Foreskin melanocyte (primary cell): ENCODE measurements at places on chromosomes 2 and 18.
A peak's percentile ranks its signal among the peaks of the same experiment; 100 is the strongest.

- DNase-seq, result no peak
These were observed 100.5 kb upstream of the MEIS1 start for GRCh38 chr2:66334237-66335029.

DNA sequence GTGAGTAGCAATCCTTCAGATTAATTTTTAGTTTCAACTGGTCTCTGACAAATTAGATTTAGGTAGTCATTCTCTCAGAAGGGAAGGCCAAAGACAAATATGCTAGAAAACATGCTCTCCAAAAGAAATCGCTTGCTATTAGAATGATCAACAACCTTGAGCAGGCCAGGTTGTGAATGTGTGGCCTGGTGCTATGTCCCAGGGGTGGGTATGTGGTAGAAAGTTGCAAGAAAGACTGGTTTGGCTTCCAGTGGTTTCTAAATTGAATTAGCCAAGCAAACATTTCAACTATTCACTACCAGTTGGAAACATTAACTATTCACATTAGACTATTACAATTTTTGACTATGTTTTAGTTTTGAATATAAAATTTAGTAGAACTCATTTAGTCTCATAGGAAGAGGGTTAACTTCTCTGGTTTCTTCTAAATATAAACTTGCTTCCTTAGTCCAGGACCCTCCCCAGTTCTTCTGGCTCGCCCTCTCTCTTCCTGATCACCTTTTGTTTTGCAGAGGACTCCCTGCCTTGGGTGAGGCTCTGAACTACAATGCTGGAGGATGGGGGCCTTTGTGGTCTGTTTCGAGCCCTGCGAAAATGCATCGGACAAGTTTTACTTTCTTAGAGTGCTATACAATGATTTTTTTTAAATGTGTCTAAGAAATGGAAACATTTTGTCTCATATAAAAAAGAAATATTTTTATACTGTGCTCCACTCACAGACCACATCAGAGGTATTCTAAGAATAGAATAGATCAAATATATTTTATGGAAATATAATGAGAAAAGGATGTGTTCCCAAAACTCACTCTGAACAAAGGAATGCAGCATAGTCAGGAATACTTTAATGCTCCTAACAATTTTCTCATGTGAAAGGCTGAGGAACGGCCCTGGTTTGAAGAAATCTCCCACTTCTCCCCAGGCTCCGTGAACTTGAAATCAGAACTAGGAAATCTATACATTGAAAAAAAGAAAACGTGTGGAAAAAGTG, 375.0 kb upstream of the ZEB2 start:
- DNase-seq, result no peak

- no peak for DNase-seq
These were observed 102.3 kb upstream of the NEUROD1 start for GRCh38 chr2:181782660-181783059.

DNA sequence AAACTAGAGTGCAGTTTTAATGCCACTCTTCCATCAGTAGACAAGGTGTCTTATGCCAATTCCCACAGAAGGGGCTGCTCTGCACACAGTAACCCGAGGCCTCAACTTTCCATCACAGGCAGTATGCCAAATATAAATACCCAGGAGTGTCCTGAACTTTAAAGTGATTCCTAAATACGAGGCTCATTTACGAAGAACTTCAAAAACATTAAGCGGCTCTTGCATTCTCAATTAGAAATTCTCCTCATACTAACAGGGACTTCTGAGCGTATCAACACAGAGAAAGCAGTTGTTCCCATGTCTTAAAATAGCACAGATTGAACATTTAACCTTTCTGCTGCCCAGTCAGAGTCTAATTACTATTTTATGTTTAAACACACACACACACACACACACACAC, 638.6 kb downstream of the ERBB4 start:
- peak; percentile 57 for DNase-seq

- no peak for DNase-seq
These were observed 244.3 kb downstream of the BABAM2 start for GRCh38 chr2:28134857-28135256.

- DNase-seq, result no peak
These were observed 3.8 kb downstream of the BOK start for GRCh38 chr2:241562269-241562891.

DNA sequence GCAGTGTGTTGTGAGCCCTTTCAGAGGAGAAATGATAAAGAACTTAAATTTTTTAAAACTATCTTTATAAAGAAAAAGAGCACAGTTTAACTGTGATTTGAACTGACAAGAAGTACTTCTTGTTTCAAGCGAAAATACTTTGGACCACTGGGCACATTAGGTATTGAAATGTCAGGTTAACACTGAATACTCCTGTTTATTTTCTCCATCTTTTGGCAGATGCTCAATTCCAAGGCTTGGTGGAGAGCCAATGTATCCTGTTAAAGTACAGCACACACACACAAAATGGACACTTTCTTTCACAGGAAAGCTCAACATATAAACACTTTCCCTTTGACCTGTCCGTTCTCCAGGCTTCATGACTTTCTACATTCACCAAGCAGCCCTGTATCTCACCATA, 32.6 kb upstream of the SP3 start:
- DNase-seq, result no peak

- peak; percentile 43 for DNase-seq
These were observed 81.5 kb downstream of the PRPF40A start for GRCh38 chr2:152635635-152636298.

GRCh38 chr18:41872206-41872605, 82.8 kb upstream of the PIK3C3 start:
- DNase-seq, result no peak

- DNase-seq, result peak; percentile 88
These were observed 10.2 kb downstream of the PROKR1 start for GRCh38 chr2:68653538-68653982.

DNA sequence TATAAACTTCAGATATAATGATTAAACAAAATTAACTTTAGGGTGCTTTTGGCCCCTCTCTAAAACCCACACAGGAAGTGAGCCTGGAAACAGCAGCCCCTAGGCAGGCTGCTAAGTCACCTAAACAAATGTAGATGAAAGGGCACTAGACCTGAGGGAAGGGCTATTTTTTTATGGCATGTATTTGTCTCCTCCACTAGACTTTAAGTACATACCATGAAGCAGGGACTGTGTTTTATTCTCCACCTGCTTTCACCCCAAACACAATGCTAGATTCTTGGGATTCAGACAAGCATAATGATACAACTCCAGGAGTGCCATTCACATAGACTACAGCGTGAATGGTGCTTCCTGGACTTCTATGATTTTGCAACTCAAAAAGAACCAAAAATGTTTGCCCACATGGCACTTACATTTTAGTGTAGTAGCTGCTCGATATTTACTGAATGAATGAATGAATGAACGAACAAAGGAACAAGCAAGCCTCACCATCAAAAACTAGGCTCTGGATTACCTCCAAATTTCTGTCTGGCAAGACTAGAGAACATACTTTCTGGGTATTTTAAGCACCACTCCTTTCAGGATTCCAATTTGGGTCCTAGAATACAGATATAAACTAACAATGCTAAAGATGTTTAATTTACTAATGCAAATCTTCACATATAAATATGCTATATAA, 10.1 kb downstream of the ATAD2B start:
- DNase-seq, result no peak

DNA sequence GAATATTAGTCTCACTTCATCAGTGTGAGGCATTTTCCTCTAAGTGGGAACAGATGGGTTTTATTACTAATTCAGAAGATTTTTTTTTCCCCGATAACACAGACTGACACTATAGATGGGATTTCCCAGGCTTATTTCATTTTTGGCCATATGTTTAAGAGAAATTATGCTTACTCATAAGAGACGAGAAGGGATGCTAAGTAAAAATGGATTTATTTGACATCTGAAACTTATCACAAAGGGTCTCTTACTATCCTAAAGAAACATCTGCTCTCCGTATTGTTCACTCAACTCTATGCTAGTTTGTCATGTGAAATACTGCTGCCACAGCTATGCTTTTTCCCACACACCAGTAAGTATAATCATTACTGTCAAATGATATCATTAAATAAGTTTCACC, 1476.3 kb downstream of the LRP1B start:
- no peak for DNase-seq

DNA sequence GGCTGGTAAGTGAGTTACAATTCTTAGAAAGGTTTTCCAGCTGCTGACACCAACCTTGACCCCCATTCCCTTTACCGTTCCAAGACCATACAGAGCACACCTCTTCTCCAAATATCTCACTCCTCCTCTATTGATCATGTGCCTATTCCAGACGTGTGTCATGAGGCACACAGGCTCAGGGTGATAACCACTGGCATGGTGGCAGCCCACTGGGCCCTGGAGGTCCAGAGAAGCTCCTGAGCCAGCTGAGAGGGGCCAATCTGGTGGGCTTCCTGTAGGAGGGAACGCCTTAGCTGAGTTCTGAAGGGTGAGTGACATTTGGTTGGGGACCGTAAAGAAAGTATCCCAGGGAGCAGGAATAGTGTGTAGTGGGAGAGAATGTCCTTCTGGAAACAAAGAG, 28.3 kb downstream of the ZAP70 start:
- no peak for DNase-seq

DNA sequence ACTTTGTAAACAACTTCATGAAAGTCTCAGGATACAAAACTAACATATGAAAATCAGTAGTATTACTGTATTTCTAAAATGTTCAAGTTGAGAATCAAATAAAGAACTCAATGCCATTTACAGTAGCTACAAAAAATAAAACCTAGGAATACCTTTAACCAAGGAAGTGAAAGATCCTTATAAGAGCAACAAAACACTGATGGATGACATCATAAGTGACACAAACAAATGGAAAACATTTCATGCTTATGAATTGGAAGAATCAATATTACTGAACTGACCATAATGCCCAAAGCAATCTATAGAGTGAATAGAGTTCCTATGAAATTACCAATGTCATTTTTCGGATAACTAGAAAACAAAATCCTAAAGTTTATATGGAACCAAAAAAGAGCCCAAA, 1038.1 kb downstream of the SUCLG1 start:
- DNase-seq, result no peak

GRCh38 chr2:213232649-213233437, 51.4 kb upstream of the SPAG16 start:
- peak; percentile 17 for DNase-seq

GRCh38 chr2:17171446-17172049, 346.7 kb downstream of the RAD51AP2 start:
- DNase-seq, result peak; percentile 32

DNA sequence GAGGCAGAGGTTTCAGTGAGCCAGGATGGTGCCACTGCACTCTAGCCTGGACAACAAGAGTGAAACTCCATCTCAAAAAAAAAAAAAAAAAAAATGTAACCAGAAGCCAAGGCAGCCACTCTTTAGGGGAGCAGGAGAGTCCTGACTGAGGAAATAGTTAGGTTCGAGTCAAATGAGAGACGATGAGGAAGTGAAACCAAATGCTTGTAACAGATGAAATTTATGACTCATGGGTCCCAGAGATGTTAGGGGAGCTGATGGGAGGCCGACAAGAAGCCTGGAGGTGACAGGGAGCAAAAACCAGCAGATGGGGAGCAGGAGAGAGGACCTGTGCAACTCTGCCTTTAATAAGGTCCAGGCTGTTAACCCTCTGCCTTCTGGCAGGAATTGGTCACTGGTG, 756.1 kb upstream of the DDX18 start:
- DNase-seq, result no peak
